ENCODE measurements at places on chromosomes 1 and 21.

DNA sequence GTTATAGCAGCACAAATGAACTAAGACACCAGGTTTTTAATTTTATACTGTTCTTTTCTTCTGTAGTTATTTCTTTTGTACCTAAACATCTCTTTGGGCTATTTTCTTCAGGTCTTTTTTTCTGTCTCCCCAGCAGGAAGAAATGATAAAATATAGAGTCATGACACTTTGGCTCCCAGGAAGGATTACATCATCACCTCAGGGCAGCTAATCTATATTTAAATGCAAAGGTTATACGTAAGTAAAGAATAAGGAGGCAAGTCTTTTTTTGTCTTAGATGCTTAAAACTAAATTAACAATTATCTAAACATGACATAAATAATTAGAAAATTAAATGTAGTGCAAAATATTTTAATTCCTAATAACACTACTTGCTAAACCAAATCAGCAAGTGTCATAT, 57.0 kb downstream of the WARS2 start:
- DNase-seq = no peak

DNA sequence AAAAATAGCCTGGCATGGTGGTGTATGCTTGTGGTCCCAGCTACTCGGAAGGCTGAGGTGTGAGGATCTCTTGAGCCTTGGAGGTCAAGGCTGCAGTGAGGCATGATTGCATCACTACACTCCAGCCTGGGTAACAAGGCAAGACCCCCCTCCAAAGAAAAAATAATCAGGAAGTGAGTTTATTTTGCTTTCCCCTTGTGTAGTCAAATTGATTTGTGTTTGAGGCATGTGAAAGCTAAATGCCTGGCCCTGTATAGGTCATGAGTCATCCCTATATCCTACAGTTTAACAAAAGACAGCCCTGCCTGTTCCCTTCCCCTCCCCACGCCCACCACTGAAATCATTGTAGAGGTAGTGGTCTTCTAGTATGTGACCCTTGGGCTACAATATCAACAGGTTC, 241.4 kb upstream of the JUN start:
- no peak for DNase-seq

GRCh38 chr1:228804640-228805413, 69.5 kb downstream of the RHOU start:
- no peak for DNase-seq

DNA sequence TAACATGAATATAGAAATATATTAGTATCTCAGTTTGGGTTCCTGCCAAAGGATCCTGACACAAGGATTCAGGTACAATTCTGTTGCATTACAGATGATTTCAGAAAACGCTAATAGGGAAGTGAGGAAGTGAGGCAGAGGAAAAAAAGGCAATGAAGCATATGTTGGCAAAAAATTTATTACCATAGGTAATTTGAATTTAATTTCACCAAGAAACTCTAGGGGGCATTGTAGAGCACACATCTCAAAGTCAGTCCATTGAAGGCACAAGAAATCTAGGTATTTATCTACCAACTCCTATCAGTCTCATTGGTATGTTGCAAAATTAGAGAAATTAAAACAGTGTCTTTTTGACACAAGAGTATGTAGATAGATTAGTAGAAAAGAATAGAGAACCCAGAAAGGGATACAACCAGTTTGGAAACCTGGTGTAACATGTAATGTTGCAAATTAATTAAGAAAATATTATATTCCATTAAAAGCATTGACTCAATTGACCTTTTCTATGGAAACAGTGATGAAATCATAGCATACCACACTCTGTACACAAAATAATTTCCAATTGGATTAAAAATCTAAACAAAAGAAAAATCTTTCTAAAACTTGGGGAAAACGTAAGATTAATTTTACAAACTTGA, 104.9 kb upstream of the SNX7 start:
- DNase-seq = no peak

- DNase-seq = no peak
Measured at GRCh38 chr21:43981151-43981870, 30.8 kb upstream of the TRAPPC10 start.

DNA sequence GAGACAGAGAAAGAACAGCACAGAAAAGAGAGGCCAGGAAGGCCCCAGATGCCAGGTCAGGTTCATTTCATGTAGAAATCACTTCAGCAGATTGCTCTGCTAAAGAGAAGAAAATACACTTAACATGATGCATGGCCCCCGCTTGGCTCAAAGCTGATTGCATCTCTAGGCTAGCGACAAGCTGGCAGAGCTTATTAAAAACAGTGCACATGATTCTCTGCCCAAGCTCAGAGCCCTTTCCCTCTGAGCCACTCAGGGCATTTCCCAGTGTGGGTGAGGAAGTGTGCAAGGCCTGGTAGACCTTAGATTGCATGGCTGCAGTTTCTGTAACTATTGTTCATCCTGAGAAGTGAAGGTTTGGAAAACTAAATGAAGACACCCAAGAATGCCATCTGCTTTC, 3.3 kb upstream of the CAPN9 start:
- no peak for DNase-seq

- no peak for DNase-seq
Measured at GRCh38 chr1:38430949-38431348, 384.4 kb upstream of the POU3F1 start.

DNA sequence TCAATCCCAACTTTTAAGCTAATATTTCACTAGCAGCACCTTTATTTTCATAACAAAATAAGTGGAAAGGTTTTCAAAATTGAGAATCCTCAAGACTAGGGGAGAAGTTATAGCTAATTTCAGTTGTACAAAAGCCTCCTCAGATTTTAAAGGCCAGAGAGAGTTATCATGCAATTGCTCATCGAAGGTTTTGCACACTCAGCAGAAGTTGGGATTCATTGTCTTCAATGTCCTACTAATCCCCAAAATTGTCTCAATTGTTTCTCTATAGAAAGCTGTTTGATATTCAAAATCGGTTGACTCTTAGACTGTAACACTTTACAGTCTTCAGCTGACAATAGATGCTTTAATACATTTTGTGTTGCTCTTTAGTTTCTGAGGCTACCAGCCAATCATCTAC, 170.7 kb upstream of the TNR start:
- DNase-seq = no peak

- no peak for DNase-seq
Measured at GRCh38 chr1:151529211-151529702, 10.9 kb upstream of the TUFT1 start.

- no peak for DNase-seq
Measured at GRCh38 chr1:173276922-173277800, 70.0 kb upstream of the TNFSF4 start.

DNA sequence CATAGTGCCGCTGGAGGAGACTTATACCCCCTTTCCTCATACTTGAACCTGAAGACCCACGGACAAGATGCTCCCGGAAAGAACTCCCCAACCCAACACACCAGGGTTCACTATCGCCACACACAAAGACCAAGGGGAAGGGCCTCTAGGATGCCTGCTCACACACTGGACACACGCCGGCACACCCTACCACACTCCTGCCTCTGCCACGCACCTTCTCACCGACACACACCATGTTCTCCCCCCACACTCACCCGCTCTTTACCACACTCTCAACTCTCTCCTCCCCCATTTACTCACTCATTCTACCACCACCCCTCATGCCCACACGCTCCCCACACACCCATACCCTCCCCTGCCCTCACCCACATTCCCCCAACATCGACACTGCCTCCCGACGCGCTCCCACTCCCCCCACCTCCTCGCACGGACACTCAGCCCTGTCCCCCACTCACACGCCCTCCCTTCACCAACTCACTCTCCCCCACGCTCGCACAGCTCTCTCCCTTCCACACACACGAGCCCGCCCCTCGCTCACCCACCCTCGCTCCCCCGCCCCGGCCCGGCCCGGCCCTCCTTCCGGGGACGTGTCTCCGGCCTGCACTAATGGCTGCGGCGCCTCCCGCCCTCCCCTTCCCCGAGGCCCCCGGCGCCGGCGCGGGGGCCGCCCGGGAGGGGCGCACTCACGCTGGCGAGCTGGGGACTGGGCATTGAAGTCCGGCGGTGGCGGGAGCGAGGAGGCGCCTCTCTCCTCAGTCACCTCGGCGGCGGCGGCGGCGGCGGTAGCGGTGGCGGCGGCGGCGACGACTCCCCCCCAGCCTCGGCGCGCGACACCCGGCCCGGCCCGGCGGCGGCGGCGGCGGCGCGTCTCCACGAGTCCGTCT, 626 bp downstream of the PTP4A2 start:
- no peak for DNase-seq

DNA sequence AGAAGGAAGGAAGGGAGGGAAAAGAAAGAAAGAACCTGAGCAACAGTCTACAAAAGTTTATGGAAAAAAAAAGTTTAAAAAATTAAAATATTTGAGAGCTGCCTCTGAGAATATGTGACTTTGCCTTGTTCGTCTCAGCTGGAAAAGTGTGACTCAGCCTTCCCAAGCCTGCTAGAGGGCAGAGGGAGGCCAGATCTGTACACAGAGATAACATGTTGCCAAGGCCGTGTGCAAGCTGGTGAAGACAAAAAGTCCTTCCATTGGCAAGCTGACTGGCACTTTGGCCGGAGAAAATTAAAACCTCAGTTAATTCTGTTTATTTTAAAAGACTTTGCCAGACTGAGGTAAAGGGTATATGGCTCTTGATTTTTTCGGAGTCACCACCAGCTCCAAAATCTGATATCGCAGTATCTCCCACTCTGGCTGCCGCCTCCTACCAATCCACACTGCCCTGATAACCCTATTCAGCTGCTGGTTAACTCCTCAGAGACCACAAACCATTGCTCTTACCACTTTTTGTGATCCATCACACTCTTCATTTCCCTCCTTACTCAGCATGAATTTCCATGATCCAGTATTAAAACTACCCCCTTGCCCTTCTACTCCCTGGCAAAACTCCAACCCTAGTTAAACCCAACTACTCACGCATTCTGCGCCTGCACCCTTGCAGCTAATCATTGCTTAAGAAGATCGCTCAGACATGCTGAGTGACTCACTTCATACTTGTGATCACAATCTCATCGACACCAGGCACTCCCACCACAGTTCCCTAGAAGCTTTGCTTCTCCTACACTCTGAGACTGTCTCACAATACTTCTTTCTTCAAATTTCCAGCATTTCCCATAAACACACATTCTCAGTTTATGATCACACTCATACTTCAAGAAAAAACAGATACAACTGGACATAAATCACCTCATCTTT, 5.7 kb upstream of the PPP1R15B start:
- DNase-seq = peak; percentile 88

DNA sequence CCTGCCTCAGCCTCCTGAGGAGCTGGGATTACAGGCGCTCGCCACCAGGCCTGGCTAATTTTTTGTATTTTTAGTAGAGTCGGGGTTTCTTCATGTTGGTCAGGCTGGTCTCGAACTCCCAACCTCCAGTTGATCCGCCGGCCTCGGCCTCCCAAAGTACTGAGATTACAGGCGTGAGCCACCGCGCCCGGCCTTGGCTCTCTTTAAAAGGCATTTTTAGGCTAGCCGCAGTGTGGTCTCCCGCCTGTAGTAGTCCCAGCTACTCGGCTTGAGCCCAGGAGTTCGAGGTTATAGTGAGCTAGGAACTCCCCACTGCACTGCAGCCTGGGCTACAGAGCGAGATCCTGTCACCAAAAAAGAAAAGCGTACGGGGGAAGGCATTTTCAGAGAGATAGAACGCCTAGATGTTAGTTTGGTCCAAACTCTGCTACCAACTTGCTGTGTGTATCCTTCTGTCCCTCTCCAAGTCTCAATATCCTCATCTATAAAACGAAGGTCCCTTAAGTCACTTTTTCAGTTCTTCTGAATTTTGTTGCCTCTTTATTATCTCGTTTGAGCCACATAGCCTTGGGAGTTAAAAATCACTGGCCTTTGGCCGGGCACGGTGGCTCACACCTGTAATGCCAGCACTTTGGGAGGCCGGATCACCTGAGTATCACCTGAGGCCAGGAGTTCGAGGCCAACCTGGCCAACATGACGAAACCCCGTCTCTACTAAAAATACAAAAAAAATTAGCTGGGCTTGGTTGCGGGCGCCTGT, 734 bp downstream of the MED18 start:
- no peak for DNase-seq

GRCh38 chr1:20229171-20229570, 42.9 kb upstream of the PLA2G2C start:
- no peak for DNase-seq

- no peak for DNase-seq
Measured at GRCh38 chr1:212452323-212453155, 19.8 kb downstream of the NENF start.

- no peak for DNase-seq
Measured at GRCh38 chr1:169906938-169907337, 13.2 kb upstream of the SCYL3 start.

- DNase-seq = no peak
Measured at GRCh38 chr21:29245104-29245643, 53.5 kb upstream of the BACH1 start.

GRCh38 chr1:24150234-24151174, 7.6 kb upstream of the IL22RA1 start:
- DNase-seq = peak; percentile 32

DNA sequence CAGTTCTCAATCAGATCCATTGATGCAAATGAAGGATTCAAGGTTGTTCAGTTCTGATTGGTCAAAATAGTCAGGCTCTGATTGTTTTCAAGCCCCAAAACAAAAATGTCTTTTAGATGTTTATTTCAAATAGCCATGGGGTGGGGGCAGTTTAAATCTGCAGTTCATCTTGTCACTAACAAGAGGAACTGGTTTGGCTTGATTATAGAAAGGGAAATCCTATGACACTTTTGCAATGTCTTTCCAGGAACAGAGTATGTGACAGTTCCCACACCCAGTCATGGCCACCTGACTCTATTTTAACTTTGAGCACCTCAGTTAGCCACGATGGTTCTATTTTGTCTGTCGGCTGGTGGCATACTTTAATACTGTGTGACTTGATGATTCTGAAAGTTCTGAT, 1544.1 kb downstream of the PLA2G4A start:
- no peak for DNase-seq

GRCh38 chr1:230972855-230973271, 5.8 kb downstream of the TTC13 start:
- DNase-seq = no peak

GRCh38 chr1:68950036-68950435, 453.2 kb upstream of the DEPDC1 start:
- no peak for DNase-seq

DNA sequence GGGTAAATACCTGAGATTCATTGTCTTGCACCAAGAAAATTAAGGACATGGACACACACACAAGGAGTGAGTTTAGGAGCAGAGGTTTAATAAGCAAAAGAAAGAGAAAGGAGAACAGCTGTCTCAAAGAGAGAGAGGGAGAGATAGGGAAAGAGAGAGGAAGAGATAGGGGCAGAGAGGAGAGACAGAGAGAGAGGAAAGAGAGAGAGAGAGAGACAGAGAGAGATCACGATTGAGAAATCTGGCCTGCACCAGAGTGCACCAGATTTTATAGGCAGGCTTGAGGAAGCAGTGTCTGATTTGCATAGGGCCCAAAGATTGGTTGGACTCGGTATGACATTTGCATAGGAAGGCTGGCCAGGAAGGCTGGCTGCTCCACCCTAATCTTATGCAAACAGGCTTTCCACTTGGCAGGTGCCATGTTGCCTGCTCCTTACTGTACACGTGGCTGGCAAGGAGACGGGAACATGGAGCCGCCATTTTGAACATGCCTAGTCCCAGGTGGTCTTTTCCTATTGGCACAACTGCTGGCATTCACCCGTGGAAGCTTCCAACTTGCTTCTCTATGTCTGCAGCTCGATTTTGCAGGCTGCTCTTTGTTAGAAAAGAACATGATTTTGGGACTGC, 419.9 kb downstream of the ZP4 start:
- DNase-seq = no peak

- no peak for DNase-seq
Measured at GRCh38 chr21:15688809-15689208, 41.0 kb upstream of the USP25 start.

Data from pulmonary artery endothelial cell (primary cell).